ENCODE measurements at places on chromosomes 3 and 15.
A peak's percentile ranks its signal among the peaks of the same experiment; 100 is the strongest.

DNA sequence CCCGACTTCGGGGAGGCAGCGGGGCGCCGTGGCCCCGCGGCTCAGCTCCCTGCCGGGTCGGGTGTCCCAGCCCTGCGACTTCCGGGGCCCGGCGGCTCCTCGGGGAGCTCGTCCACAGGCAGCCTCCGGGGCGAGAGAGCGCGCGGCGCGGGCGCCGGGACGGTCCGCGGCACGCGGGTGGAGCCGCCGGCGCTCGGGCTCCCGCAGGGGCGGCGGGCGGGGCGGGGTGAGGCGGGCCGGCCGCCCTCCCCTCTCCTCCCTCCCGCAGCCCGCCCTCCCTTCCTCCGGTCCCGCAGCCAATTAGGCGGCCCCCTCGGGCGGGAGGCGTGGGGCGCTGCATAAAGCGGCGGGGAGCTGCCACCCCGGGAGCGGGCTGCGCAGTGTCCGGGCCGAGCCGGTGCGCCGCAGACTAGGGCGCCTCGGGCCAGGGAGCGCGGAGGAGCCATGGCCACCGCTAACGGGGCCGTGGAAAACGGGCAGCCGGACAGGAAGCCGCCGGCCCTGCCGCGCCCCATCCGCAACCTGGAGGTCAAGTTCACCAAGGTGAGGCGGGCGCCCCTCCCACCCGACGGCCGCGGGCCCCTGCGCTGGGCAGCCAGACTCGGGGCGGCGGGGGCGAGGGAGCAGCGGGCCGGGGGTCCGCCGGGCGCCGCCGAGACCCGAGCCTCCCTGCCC is at the start of gene ALDH1A3:
TSS of gene ALDH1A3 (plus strand) at position 368 of the 675 bp plus-strand sequence. CDS start at position 445, 77 bp downstream.
- DNase-seq, result no peak

DNA sequence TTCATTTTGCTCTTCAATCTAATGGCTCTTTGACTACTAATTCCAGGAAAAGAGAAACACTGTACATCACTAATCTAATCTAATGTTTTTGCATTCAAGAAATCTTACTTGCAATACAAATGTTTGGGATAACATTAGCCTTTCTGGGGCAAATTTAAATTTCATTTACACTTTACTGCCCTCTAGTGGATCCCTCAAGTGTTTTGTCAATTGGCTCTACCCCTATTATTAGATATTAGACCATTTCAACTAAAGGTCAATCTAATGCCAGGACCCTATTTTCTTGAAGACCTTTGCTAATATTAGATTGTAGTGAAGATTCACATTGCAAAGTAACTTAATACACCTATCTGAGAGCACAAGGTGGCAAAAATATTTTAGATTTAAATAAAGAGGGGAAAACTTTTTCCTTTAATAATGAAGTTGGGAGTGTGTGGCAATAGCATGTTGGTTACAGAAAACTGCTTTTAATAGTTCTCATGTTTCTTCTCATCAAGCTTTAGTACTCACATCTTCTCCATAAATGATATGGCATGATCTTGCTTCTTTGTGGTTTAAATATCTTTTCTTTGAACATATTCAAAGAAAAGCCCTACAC is 5.0 kb downstream of the C2CD4A start:
- DNase-seq, result no peak

GRCh38 chr3:194723846-194724618 is 38.3 kb downstream of the FAM43A start:
- DNase-seq, result no peak

DNA sequence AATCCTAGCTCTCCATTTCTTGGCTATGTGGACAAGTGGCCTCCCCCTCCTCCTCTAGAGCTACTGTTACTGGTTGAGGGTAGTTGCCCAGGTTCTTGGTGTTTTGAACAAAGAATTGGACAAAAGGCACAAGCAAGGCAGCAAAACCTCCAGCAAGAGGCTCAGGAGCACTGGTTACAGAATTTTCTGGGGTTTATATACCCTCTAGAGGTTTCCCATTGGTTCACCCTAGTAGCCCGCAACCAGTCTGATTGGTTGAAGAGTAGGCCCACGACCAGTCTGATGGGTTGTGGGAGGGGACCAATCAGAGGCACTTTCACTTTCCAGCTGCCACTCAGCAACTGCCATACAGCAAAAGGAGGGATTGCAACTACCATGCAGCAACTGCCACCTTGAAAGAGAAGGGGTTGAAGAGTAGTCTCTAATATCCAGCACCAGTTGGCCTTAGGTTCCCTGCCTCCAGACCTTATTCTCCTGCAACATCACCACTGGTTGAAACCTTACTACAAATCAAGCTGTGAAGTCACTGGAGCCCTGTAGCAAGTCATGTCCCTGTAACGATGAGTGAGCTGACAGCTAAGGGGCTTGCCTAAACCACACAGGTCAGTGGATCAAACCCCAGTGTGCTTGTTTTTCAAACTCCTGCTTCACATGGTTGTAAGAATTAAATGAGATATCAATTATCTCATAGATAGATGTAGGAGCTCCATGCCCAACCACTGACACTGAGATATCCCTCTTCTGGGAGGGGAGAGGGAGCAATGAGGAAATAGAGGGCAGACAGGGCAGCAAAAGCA is 2.9 kb upstream of the C15orf39 start:
- peak; percentile 91 for DNase-seq

DNA sequence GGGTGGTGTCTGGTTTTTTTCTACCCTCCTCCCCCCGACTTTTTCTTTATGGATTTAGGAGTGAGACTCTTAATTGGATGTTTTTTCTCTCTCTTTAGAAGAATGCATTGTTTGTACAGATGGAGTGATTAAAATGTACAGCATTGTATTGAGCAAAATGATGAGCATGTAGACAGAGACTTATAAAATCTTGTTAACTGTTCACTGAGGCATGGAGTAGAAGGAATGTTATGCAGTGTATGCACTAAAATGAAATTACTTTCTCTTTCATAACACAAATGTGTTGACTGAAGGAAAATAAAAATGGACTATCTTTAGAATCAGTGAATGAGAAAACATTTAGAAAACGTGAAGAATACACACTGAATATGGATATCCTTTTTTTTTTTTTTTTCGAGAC is 39.8 kb downstream of the ZFAND6 start:
- no peak for DNase-seq

- no peak for DNase-seq
Measured at GRCh38 chr3:107848351-107848915, 242.4 kb downstream of the CD47 start.

- no peak for DNase-seq
Measured at GRCh38 chr15:69809421-69809820, 288.3 kb downstream of the TLE3 start.

GRCh38 chr3:52234516-52235447 is 4.2 kb downstream of the TWF2 start:
- no peak for DNase-seq

GRCh38 chr3:11803977-11804892 is 42.5 kb downstream of the TAMM41 start:
- peak; percentile 3 for DNase-seq

GRCh38 chr3:100899440-100900091 is 93.7 kb downstream of the ABI3BP start:
- no peak for DNase-seq

- no peak for DNase-seq
Measured at GRCh38 chr3:74302969-74303368, 311.5 kb downstream of the CNTN3 start.

- DNase-seq, result no peak
Measured at GRCh38 chr3:98027085-98027446, 8.0 kb downstream of the GABRR3 start.

GRCh38 chr3:114556657-114557213 is 262.9 kb downstream of the TIGIT start:
- DNase-seq, result no peak

DNA sequence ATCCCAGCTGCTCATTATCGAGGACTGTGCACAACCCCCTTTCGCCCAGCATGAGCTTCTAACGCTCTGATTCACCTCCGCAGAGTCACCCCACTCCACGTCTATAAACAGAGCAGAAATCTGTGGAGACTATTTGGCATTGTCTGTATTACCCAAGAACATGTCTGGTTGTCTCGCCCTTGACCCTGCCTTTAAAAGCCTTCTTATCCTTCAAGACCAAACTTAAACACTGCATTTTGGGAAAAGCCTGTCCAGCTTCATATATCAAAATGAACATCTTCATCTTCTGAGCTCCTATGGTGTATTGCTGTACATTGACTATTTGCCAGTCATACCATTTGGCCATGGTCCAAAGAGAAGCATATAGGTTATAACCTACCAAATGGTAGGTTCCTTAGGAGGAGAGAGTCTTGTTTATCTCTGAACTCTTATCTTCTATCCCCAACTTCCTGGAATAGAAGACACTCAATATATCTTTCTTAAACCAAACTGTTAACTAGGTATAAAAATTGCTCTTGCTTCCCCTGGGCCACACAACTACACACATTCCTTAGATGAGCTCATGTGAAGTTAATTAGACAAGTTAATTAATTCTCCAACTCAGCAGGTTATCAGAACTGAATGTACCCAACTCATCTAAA is 90.1 kb downstream of the FBN1 start:
- no peak for DNase-seq

DNA sequence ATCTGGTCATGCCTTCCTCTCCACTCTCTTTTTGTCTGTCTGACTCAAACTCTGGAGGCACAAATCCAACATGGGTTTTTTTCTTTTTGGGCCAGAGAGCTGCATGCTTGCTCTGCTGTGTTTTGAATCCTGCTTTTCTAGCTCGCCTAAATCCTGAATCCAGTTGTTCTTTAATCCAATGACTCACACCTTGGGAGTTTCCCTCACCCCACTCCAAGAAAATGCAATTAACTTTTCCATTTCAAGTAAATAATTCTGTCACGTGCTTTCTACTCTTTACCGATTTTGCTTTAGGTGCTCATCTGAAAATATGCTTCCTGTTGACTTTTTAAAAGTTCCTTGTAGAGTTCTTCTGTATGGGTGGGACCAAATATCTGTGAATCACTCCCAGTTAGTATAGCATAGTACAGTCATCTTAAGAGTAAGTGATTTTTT is 47.6 kb downstream of the SLMAP start:
- no peak for DNase-seq

DNA sequence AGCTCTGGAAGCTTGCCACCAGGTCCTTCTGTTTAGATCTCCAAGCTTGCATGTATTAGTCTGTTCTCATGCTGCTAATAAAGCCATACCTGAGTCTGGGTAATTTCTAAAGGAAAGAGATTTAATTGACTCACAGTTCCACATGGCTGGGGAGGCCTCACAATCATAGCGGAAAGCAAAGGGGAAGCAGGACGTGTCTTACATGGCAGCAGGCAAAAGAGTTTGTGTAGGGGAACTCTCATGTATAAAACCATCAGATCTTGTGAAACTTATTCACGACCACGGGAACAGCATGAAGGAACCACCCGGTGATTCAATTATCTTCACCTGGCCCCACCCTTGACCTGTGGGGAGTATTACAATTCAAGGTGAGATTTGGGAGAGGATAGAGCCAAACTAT is 147.0 kb upstream of the PROK2 start:
- no peak for DNase-seq

GRCh38 chr15:66006986-66007385 is 137.7 kb downstream of the RAB11A start:
- DNase-seq, result no peak

GRCh38 chr3:119579366-119580066 is at the start of gene ADPRH:
Gene ADPRH, plus strand, starts transcription at chr3:119579492. Its CDS starts 2,678 bp downstream, at chr3:119582170.
- DNase-seq, result no peak

- DNase-seq, result no peak
Measured at GRCh38 chr3:189848395-189849040, 217.3 kb downstream of the TP63 start.

DNA sequence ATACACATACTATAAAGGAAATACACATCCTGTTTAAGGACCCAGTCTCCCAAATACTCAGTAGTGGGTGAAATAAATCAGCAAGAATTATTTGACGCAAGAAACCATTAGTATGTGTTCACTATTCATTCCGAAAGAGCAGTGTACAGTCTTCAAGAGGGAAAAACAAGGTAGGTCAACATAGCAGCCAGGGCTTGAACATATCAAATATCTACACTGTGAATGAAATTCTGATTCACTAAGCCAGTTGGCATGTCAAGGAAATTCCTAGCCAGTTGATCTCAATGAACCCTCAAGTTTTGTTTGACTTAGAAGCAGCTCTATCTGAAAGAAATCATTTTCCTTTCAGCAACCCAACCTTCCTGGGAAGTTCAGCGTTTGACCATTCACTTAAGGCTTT is 99.0 kb downstream of the CNTN3 start:
- no peak for DNase-seq

- DNase-seq, result no peak
Measured at GRCh38 chr3:88101142-88101541, 42.1 kb downstream of the ZNF654 start.

GRCh38 chr3:35666888-35667287 is 27.6 kb downstream of the ARPP21 start:
- no peak for DNase-seq

DNA sequence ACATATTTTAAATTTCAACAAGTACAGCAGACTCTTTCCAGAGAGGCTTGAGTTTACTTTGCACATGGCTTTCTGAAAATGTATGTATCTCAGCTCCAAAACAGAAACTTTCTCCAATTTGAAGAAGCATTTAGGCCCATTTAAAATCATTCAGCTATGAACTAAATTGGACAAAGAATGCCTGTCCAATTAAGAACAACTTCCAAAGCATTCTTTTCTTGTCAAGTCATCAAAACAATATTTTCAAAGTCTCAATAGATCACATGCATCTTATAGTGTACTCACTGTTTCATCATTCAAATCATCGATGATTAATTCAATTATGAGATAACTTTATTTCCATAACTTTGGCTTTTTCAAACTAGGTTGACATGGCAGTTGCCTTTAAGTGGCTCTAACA is 95.2 kb downstream of the KBTBD8 start:
- no peak for DNase-seq

DNA sequence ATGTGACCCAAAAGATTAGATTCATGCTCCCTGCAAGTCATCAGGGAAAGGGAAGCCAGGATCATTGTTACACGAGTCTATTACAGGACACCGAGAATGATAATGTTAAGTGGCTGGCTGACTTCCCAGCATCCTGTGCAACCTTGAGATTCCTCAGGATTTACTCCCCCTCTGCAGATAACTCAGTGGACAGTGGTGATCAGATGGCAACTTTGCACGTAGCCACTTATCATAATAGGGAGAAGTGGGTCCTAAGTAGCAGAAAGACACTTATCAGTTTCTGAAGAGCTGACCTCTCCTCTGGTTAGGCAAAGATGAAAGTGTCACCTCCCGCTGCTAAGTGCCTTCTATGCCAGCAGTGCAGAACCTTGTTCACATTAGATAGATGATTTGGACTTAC is 6.7 kb upstream of the TMPRSS7 start:
- no peak for DNase-seq

DNA sequence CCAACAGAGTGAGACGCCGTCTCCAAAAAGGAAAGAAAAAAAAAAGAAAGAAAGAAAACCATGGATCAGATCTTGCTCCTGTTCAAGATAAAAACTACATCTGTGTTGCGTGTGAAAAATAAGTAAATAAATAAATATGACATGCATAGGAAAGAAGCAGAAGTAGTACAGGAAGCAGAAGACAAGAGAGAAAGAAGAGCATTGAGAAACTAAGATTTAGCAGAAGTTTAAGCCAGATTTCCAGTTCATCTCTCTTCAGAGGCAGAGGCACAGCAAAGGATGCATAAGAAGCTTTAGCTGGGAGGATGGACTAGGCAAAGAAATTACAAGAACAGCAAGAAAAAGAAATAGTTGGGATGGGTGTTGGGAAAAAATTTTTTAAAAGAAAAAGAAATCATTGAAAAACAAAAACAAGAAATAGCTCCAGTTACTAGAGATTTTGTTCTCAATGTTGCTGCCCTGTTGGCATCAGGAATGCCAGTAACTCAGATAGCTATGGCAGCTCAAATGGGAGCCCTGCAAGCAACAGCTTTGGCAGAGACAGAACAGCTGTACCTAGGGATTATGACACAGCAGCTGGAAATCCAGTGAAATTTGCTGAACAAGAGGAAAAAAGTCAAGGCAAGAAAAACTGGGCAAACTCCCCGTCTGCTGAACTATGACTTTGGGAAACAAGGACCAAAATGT is 17.3 kb downstream of the AP3S2 start:
- no peak for DNase-seq

Measured in GDM1 (cell line).